ENCODE measurements at places on chromosomes 11 and 22.

DNA sequence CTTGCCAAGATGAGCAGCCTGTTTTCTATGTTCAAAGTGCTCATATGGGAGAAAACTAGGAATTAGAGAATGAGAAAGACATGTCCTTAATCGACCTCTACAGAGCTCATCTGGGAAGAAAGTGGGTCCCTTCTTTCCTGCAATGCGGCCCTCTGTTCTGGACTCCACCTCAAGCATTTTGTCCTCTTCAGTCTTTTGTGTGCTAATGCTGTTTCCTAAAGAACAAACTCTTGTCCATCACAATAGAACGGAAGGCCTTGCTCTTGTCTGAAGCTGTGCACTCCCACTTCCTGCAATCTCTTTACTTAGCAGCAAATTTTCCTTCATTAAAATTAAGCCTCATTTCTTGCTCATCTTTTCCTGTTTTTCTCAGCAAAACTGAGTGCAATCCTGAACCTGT lies 206.6 kb downstream of the OPCML start:
- no peak for DNase-seq

DNA sequence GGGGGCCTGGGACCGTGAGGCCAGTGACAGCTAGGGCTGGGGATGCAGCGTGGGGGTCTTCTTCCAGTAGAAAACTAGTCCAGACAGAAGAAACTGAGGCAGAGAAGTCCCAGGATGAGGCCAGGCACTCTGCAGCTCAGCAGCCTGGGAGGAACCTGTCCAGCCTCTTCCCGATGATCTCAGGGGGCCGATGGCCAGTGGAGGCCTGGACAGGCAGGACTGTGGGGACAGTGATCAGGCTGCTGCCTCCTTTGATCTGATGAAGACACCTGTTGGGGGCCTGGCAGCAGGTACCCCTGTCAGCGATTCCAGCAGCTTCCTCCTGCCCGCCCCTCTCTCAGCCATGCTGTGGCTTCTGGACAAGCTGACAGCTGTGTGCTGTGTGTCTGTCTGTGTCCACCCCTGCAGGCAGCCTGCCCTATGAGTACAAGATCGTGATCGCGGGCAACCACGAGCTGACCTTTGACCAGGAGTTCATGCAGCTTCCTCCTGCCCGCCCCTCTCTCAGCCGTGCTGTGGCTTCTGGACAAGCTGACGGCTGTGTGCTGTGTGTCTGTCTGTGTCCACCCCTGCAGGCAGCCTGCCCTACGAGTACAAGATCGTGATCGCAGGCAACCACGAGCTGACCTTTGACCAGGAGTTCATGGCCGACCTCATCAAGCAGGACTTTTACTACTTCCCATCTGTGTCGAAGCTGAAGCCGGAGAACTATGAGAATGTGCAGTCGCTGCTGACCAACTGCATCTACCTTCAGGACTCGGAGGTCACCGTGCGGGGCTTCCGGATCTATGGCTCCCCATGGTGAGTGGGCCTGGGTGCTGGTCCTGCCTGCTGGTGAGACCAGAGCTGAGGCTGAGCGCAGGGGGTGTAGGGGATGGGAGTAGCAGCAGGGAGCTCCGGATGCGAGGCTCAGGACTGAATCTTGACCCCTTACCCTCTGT lies 62.6 kb downstream of the MPPED1 start:
- DNase-seq: no peak

GRCh38 chr11:64103277-64103985 lies 62.5 kb downstream of the MACROD1 start:
- no peak for DNase-seq

DNA sequence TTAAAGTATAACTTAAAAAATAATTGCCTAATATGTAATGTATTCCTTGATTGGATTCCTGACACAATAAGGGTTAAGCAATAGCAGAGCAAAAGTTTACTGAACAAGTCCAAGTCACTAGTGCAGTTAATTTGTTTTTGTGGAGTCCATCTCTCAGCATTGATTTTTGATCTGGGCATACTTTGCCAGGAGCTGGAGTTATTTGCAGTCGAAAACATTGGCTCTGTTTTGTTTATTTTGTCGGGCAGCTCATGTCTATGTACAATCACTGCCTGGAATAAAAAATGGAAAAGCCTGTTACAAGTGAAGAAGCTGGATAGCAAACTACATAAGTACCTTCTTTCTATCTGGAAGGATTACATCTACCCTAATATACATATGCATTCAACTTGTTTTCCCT lies 625.2 kb downstream of the CNTN5 start:
- DNase-seq: no peak

GRCh38 chr11:74634537-74634936 lies 42.2 kb downstream of the POLD3 start:
- DNase-seq: peak; percentile 68

DNA sequence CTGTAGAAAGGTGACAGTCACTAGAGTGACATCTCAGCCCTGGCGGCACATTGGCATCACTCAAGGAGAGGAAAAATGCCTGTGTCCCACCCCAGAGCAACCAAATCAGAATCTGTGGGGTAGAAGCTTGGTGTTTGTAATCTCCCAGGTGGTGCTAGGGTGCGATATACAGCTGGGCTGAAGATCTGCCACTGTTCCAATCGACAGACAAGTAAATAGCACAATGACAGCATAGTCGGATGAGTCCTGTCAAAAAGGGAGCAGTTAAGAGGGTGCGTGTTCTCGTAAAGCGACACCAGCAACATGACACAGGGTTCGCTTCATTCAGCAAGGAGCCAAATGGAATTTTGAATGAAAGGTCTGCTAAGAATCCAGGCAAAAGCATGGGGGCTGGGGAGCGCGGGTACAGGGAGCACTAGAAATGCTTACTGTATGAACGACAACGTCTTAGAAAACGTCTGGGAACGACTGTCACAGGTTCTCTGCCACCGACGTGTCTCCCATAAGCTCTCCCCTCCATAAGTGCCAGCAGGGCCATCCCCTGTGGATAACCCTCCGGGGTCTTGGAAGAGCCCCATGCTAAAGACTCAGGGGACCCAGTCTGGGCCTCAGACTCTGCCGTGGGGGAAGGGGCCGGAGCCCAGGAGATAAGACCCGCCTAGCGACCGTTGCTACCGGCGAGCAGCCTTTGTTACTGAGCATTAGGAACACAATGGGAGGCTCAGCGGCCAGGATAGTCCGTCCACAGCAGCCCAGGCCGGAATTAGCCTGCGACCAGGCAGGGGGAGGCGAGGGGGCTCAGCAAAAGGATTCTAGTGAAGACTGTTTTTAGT lies 20.8 kb downstream of the ADA2 start:
- DNase-seq: peak; percentile 51

Data from G401 (cell line).